ENCODE measurements at places on chromosomes 3 and 15.
A peak's percentile ranks its signal among the peaks of the same experiment; 100 is the strongest.

DNA sequence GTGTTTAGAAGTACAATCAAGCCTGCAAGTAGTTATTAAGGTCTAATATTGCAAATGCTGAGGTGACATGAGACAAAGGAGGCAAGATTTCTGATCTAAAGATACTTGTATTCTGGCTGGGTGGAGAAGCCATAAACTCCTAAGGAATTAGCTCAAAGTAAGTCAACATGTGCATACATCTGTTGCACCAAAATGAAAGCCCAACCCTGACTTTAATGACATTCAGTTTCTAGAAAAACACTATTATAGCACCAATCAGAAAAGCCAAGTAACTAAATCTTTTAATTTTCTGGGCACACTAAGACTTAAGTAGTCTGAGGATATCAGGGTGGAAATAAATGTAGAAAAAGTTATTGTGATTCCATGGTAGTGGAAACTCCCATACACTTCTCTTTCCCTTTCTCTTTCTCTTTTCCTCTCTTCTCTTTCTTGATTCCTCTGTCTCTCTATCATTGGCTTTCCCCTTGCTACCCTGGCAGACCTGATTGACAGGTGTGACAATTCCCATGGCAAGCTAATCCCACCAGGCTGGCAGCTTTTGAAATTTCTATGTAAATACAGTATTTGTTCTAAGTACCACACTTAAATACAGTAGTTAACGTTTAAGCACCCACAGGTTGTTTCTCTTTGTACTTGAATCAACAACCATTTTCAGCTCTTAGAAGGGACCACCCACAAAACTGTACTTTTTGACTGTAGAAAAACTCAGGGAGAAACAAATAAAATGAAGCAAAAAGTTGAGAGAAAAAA is 528.4 kb upstream of the SEMA6D start:
- no peak for DNase-seq

DNA sequence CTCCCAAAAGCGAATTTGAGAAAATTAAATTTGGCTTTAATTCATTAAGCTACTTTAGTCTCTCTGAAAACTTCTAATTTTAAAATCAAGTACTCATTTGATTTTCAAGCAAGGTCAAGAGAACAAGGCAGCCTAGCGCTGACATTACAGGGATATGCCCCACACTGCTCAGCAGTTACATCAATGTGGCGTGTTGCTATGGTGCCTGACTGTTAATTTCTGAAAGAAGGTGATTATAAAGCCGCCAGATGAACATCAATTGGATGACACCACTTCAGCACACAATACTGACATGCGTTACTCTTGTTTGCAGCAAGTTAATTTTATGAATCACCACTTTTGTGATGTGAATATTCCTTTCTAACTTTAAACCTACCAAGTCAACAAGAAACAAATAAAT is 284.4 kb downstream of the FOXP1 start:
- DNase-seq, result no peak

DNA sequence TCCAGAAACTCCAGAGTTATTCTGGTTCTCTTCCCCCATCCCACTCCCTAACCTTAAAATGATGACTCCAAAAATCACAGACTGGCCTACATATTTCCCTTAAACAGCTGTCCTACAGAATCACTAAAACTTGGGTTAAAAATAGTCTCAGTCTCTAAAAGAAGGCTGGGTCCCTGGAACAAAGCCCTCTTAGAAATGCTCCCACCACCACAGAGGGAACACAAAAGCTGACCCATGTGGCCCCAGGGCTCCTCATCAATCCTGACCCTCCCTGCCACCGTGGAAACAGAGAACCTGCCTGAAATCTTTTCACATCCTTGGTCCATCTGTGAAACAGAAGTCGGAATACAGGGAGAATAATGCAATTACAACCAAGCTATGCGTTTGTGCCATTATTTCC is 55.7 kb upstream of the DCLK3 start:
- no peak for DNase-seq

DNA sequence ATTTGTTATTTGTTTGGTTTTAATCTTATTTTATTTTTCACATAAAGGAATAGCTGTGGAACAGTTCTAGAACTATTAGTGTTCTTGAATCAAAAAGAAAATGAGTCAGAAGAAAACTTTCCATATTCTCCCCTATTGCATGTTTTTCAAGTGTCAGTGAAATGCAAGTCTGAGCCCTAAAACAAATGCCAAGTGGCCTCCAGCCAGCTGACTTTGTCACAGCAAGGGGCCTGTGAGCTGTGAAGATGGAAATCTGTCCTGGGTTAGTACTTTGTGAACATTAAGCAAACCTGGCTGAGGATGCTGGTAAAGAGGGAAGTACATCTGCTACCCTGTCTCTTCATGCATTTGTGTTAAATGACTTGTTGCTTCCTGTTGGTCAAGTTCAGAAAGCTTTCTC is 14.2 kb downstream of the LRRC49 start:
- DNase-seq, result no peak

- no peak for DNase-seq
These were observed 53.9 kb upstream of the MELTF start for GRCh38 chr3:197083486-197083885.

GRCh38 chr3:53544357-53544756 is 49.9 kb downstream of the CACNA1D start:
- DNase-seq, result no peak

DNA sequence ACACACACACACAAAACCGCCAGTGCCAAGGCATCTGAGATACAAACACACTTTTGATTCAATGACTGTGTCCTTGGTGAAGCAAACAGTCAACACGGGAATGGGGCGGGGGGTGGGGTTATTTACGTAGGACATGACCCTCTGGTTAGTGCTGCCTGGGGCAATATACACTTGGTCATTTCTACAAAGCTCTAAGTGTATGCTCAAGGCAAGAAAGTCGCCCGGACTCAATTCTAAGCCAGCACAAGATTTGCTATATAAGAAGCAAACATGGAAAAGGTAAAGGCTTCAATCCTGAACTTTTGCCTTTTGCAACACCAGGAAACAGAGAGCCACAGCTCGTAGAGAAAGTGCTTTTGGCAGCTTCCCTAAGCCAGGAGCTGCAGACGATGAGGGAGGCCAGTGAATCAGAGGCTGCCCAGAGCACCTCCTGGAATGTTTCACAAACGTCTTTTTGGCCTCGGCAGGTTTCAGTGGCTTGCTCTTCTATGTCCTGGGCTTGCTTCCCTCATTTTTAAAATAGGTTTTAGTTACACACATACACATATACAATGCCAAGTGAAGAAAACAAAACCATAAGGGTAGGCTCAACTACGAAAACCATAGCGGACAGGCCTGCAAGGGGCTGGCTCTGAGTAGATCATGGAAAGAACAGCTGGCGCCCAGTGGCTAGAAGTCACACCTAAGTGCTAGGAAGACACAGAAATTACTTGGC is 73.6 kb downstream of the TM4SF4 start:
- DNase-seq, result peak; percentile 83

- DNase-seq, result no peak
These were observed 30.2 kb upstream of the BSN start for GRCh38 chr3:49523756-49524747.

GRCh38 chr15:39976291-39977274 is 42.7 kb downstream of the EIF2AK4 start:
- DNase-seq, result peak; percentile 76
